Activated naive CD4-positive, alpha-beta T cell treated with Interleukin-2 at 50 U/mL for 16 hours (primary cell): ENCODE measurements at places on chromosomes 5 and 9.

DNA sequence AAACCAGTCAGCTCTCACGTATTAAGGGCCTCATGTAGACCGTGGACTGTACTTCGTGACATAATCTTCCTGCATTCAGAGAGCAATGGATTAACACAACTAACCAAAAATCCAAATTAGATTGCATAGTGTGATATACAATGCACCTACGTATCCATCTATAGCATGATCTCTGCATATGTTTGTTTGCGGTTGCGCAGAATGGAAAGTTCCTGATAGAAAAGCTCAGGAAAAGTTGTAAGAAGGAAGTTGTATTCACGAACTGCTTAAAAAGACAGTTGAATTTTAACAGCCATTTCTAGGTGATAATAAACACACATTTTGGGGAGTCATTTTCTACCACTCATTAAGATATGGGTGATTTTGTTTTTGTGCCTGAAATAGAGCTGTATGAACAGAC lies 869.0 kb downstream of the TLE4 start:
- no peak for DNase-seq

DNA sequence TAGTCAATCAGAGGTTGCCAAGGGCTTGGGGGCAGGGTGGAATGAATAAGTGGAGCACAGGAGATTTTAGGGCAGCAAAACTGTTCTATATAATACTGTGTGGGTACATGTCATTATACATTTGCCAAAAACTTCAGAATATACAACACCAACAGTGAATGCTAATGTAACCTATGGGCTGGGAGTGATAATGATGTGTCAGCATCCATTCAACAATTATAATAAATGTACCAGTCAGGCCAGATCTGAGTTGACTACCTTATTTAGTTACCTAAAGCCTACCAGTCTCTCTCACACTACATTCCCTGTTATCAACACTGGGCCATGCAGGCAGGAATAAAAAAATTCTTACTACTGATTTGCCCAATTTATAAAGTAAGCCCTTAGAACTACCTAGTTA lies 884.5 kb downstream of the TLE1 start:
- DNase-seq, result no peak

GRCh38 chr5:36152324-36153297 lies 700 bp downstream of the SKP2 start:
- no peak for DNase-seq

GRCh38 chr5:112183103-112183711 lies 235.9 kb downstream of the EPB41L4A start:
- DNase-seq, result no peak

DNA sequence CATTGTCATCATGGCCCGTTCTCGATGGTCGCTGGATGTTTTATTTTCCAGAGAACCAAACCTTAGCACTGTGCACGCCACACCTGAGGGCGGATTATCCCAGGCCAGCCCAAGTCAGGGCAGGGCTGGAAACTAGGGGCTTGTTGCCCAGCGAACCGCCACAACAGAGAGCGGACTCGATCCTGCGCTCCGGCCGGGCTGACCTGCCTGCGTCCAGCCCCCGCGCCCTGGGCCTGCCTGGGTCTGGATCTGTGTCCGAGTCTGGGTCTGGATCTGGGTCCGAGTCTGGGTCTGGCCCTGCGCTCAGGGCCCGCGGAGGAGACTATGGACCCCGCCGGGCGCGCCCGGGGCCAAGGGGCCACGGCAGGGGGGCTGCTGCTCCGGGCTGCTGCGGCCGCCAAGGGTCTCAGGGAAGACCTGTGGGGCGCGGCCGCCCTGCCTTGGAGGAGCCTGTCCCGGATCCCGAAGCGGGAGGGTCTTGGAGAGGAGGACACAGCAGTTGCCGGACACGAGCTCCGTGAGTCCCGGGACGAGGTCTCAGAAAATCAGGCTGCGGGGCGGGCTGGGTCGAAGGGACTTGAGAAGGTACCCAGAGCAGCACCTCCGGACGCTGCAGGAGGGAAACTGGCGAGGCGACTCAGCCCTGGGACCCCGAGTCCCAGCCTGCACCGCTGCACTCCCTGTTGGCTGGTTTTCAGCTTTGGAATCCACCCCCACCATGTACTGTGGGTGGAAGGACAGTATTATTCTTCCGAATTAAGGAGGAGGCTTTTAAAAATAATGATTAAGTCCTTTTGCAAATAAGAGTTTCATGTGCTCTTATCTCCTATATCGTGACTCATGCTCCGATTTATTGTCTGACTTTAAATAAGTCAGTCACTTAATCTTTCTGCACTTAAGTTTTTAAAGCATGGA lies at the start of gene ANKDD1B:
Gene ANKDD1B, plus strand, starts transcription at position 143 of the 915 bp plus-strand sequence. Its CDS starts 182 bp downstream, at position 325.
- no peak for DNase-seq

DNA sequence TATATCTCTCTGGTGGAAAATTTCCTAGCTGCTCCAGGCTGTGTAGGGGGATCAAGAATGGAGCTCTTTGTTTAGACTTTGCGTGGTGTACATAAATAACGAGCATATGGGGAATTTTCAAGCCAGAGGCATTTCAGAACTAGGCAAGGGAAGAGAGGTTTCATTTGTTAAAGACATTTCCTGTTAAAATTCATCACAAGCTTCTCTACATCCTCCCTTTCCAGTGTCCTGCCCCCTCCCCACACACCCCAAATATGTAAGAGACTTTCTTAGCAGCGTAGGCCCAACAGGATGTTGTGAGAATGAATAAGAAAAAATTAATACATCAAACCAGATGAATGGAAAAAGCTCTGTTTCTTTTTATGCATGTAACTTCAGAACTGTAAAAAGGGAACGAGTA lies 150.3 kb downstream of the GPBP1 start:
- DNase-seq, result no peak

DNA sequence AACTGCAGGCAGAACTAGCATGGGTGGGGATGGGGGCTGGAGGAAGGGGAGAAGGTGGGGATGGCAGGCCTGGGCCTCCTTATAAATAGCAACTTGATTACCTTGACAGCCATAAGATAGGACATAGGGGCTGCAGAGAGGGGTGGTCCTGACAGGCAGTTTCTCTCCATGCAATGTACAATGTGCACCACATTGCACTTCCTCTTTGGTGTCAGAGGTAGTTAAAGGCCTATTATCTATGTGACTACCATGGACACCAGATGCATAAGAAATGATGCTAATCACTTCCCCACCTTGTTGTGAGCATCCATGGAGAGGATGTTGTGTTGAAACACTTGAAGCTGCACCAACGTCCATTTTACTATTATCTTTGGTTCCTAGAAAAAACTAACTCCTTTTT lies 20.2 kb upstream of the SUB1 start:
- no peak for DNase-seq

- no peak for DNase-seq
Observed at GRCh38 chr9:33785914-33786313, 9.4 kb upstream of the PRSS3 start.

DNA sequence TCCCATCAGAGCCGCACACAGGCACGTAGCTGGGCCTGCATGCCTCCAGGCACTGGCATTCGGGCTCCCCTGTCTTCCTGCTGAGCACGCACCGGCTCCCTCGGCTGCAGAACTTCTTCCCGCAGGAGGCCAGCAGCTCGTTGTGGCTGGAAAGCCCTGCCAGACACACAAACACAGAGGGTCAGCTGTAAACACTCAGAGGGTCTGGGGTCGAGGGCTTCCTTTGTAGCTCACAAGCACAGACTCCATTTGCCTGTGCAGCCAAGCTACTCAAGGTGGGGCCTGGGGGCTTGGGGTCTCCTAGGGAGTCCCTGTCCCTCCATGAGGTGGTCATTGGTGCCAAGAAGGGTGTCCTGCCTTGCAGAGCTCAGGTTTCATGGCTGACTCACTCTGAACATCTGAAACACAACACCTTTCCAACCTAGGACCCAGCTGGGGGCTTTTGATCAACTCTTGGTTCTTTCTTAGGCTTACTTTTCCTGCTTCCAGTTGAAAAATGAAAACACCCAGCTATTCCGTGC lies 211.4 kb downstream of the FSTL4 start:
- DNase-seq, result no peak

DNA sequence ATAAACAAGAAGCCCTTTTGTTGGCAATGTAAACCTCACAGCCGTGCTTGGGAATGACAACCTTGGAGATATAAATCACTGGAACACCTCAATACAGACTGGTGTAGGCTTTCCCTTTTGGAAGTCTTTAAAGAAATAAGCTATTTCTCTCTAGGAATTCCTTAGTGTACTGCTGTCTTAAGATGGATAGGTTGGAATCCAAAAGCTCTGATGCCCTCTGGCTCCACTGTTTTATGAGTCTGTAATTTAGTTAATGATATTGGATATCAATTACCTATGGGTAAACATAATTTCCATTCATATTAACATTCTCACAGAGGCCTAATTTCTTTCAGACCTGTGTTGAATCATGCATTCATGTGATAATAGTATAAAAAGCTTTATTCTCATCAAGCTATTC lies 435.9 kb upstream of the MPDZ start:
- no peak for DNase-seq

GRCh38 chr5:133610489-133611356 lies 1.6 kb downstream of the FSTL4 start:
- peak; percentile 31 for DNase-seq

DNA sequence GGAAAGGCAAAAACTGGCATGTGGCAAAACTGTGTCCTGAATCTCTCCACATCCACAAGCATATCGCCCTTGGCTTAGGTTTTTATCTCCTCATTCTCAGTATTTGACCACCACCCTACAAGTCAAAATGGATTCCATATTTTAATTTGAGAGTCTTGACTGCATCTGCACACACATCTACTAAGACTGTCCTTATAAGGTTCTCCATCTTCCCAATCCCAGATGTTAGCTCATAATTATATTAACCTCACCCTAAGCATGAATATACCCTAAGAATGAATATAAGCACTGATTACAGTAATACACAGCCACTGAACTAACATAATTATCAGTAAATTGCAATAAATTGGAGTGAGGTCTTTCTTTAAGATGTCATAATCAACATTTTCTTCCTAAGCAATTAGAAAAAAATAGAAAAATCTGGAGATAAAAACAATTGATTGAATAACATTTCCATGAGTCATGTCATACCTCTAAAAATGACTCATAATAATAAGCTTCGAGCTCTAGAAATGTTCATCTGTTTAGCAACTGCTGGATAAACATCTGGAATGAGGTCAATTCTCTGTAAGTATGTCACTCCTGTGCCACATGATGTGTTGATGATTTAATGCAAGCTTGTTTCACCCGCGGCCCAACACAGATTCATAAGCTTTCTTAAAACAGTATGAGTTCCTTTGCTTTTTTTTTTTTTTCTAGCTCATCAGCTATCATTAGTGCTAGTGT lies 39.9 kb upstream of the PAM start:
- DNase-seq, result no peak

- DNase-seq, result no peak
Observed at GRCh38 chr5:126004636-126005035, 418.6 kb upstream of the GRAMD2B start.

DNA sequence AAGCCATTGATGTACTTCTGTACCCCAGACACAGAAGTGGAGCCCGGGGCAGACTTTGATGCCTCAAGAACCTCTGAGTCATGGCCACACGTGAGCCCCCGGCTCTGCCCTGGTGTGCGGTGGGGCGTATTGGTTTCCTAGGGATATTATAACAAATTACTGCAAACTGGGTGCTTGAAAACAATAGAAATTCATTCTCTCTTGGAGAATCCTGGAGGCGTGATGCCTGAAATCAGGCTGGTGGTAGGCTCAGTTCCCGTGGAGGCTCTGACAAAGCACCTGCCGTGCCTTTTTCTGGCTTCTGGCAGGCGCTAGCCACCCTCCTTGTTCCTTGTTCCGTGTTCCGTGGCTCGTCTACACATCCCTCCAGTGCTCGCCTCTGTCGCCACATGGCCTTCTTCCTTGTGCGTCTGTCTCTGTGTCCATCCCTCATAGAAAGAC lies 24.2 kb downstream of the NEK6 start:
- DNase-seq, result no peak

- no peak for DNase-seq
Observed at GRCh38 chr5:178504340-178504960, 85.7 kb downstream of the COL23A1 start.

GRCh38 chr9:98520221-98520960 lies 188.3 kb downstream of the GABBR2 start:
- DNase-seq, result no peak

- DNase-seq, result no peak
Observed at GRCh38 chr5:135042595-135042994, 8.6 kb upstream of the PITX1 start.

- DNase-seq, result no peak
Observed at GRCh38 chr9:78030296-78030552, 1.4 kb downstream of the GNAQ start.

- peak; percentile 2 for DNase-seq
Observed at GRCh38 chr5:766666-767431, 17.7 kb downstream of the ZDHHC11B start.

GRCh38 chr5:66306105-66306843 lies 162.2 kb downstream of the SREK1 start:
- peak; percentile 21 for DNase-seq

GRCh38 chr5:96537386-96537785 lies 104.3 kb upstream of the PCSK1 start:
- DNase-seq, result no peak

GRCh38 chr9:24044576-24044975 lies 218.5 kb upstream of the ELAVL2 start:
- no peak for DNase-seq

DNA sequence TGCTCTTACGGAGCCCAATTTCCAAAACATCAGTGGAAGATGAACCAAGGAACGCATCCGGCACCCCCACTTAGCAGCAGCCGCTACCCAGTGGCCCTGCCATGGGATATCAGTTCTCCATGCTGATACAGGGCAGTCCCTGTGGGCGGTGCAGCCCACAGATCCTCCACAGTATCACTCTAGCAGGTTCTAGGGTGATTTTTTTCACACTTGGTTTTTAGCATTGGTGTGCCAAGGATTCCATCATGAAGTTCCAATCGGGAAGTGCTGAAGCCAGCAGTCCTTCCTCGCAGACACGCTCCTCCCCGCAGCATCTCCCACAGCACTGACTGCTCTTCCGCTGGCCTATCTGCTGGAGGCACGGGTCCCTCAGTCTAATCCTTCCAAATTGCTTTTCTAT lies 261.9 kb downstream of the SYK start:
- DNase-seq, result no peak

DNA sequence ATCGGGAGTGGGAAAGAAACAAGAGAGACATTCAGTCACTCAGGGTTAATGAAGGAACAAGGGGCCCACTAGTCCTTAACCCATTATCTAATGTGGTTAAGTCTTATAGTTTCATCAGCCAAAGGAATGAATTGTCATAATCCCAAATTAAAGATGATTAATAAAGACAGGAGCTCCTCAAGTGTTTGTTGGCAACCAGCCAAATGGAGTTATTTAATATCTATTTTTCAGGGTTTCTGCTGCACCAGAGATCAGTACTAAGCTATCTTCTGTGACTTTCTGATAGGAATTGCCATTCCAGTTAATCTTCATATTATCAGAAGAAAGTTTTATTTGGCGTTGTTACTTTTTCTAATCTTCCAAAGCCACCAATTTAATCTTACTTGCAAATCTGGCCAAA lies 34.0 kb upstream of the FCHO2 start:
- DNase-seq, result no peak

GRCh38 chr9:70874451-70874850 lies 247.0 kb downstream of the TRPM3 start:
- no peak for DNase-seq

DNA sequence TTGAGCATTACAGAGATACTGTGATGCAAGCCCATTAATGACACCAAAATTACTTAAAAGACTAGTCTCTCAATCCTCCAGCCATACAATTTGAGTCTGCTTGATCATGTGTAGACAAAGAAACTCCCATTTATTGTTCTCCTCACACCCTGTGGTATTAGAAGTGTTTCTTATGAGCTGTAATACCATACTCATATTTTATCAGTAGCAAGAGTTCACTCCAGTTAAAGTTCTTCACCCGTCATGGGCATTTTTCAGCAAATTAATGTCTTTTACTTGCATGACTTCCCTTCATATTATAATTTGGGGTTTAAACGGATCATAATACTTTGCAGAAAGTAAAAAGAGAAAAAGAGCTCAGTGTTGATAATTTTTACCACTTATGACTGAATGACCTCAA lies 242.9 kb downstream of the BNC2 start:
- DNase-seq, result no peak
